ENCODE measurements at places on chromosomes 3 and 15.

DNA sequence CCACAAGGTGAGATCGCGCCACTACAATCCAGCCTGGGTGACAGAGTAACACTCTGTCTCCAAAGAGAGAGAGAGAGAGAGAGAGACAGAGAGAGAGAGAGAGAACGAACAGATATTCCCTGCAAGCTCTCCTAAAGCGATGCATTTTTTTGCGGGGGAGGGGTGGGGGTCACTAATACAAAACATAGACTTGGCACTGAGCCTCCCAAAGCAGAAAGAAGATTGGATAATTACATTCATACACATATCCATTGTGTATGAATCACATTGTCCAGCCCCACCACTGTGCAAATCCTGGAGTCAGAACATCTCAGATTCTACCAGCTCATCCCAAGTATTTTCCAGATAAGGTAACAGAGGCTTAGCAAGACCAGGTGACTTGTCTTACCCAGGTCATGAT is 459.9 kb downstream of the MAGI1 start:
- peak; percentile 65 for DNase-seq

- DNase-seq, result no peak
Observed at GRCh38 chr3:66948041-66948440, 50.1 kb upstream of the KBTBD8 start.

DNA sequence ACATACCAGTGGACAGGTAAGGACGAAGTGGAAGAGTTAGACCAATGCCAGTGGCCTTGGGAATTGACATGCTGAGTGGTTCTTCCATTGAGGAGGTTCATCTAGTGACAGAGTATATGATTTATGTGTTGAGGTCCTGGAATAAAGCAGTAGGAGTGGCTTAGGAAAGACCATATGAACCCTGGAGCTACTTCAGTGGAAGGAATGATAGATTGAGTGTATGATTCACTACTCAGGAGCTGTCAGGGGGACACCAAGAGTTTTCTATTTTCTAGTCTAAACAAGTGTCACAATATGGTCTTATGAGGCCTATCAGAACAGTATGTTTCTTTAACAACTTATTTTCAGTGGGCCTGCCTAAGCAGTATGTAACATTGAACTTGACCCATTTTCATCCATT is 63.9 kb downstream of the NME9 start:
- no peak for DNase-seq

GRCh38 chr3:127438371-127438770 is 150.5 kb upstream of the PRR20G start:
- DNase-seq, result no peak

DNA sequence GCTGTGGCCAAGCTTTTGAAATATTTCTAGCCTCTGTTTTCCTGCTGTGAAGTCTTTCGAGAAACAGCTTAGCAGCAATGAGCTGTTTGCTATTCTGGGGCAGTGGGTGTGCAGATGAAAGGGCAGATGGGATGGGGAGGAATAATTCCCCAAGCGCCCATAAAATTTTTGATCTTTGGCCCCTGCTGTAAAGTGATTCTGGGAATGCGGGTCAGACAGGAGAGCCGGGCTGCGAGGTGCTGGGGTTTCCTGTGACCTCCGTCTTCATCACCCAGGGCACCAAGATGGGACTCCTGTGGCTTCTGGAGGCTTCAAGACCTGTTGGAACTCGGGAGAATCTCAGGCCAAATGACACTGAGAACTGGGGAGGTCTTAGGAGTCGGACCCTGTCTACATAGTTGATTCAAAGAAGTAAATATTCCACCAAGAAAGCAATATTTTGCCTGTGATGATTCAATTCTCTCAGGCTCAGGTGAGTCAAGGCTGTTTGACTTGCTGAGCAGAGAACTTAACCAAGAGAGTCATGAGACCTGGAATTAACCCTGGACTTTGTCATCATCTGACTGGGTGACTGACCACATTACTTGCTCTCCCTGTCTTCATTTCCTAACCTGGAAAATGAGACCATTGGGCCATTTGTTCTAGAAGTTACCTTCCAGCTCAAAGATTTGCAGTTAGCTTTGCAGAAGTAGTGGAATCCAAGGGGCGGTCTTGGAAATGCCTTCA is 86.4 kb downstream of the POLR2M start:
- no peak for DNase-seq

DNA sequence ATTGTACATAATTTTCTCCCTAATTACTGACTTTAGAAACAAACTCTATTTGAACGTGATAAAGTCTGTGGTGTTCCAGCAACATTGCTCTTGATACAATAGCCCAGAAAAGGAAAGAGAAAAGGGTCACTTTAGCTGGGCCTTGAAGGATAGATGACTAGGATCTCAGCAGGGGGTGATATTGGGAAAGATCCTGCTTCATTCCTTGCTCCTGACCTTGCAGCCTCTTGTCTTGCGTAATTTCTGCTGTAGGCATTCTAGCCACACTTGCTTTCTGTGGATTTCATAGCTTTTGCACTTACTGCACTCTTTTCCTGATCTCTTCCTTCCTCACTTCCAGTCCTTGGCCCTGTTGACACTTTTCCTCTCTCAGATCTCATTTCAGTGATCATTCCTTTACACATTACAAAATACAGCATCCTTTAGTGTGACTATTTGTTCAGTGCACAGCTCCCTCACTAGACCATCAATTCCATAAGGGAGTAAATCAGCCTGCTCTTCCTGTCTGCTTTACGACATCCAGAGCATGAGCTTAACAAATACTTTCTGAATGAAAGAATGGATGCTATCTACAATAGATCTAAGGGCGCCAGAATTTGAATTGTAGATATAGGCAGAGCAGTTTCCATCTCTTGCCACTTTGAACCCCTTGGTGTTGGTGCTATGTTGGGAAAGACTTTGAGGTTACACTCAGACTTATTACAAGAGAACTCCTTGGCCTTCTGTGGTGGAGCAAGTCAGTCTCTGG is 559.6 kb upstream of the MDFIC2 start:
- peak; percentile 92 for DNase-seq

DNA sequence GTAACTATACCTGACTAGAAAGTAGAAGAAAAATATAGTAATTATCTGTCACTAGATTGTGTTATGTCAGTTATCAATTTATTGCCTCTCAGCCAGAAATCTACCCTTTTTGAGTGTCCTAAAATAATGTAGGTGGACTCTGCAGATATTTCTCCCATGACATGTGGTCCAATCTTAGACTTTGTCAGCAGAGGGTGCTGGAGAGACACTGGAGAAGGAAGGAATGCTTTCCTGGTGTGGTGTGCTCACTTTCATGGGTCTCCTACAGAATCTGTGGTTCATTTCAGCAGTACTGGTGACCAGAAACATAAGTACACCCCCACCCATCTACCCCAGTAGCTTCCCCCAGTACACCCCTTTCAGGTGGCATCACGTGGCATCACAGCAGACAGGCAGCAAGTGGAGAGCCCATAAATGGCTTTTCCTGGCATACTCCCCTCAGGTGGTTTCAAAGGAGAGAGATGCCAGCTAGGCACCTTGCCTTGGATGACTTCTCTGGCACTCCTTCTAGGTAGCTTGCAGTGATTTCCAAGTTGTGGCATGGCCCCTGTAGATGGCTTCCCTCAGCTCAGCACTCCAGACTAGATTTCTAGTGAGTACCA is 114.7 kb downstream of the GADL1 start:
- peak; percentile 44 for DNase-seq

DNA sequence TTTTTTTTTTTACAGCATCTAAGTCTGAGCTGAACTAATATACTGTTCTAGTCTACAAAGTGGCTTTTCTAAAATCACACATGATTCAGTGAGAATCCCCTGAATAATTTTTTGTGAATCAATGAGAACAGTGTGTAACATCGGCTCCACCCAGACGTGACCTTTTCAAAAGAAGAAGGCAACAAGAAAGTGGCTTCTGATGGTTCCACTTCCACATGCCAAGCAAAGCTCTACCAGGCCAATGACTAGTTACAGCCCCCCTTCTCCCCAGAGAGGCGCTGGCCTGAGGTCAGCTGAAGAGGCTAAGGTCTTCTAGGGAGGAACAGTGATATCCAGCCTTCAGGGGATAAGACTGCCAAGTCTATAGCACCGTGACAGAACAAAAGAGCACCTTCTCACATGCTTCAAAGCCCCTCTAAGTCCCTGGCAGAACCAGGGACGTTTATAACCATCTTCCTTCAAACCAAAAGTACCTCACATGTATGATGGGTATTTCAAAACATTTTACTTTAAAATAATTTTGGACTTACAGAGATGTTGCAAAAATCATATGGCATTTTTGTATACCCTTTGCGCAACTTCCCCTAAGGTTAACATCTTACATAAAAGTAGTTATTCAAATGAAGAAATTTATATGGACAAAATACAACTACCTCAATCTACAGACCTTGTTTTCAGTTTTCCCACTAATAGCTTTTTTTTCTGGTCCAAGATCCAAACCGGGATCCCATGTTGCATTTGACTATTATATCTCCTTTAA is 177.9 kb downstream of the OSBPL10 start:
- no peak for DNase-seq

GRCh38 chr15:48616216-48616615 is 29.3 kb downstream of the FBN1 start:
- DNase-seq, result no peak

- DNase-seq, result peak; percentile 15
Observed at GRCh38 chr3:161314836-161315395, 56.4 kb downstream of the SPTSSB start.

GRCh38 chr3:17313746-17314145 is 428.7 kb downstream of the TBC1D5 start:
- DNase-seq, result no peak

DNA sequence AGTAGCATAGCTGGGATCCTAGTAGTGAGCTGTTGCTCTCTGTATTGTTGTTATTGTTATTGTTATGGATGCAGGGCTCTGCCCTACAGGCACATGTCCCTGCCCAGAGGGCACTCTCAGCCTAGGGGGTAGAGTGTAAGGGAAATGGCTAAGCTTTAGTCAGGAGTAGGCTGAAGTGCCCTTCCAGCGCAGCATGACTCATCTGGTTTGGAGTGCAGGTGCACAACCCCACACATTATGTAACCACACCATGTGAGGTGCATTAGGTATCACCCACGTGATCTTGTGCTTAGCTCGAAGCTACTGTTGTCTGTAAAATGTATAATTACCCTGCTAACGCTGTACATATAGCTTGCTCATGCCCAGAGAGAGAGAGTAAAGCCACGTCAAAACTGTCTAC is 48.3 kb upstream of the TIPARP start:
- DNase-seq, result no peak

GRCh38 chr3:69282181-69282580 is 103.7 kb downstream of the FRMD4B start:
- DNase-seq, result no peak
